Hematopoietic multipotent progenitor cell treated with erythropoietin and hydrocortisone succinate and interleukin-3 and kit ligand, for 17 days (in vitro differentiated cells): ENCODE measurements at places on chromosomes 4 and X.
A peak's percentile ranks its signal among the peaks of the same experiment; 100 is the strongest.

DNA sequence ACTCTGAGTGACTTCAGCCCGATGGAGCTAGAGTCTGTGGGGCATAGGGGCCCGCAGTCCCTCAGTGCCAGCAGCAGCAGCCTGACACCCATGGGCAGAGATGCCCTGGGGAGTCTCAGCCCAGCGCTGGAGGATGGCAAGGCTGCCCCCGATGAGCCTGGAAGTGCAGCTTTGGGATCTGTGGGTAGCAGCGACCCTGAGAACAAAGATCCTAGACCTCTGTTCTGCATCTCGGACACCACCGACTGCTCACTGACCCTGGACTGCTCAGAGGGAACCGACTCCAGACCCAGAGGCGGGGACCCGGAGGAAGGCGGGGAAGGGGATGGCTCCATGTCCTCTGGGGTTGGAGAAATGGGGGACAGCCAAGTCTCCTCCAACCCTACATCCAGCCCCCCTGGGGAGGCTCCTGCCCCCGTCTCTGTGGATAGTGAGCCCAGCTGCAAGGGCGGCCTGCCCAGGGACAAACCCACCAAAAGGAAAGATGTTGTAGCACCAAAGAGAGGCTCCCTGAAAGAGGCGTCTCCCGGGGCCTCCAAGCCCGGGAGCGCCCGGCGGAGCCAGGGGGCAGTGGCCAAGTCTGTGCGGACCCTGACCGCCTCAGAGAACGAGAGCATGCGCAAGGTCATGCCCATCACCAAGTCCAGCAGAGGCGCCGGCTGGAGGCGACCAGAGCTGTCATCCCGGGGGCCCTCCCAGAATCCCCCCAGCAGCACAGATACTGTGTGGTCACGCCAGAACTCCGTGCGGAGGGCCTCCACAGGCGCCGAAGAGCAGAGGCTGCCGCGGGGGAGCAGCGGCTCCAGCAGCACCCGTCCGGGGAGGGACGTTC is 39.5 kb downstream of the FHDC1 start:
- no peak for DNase-seq

DNA sequence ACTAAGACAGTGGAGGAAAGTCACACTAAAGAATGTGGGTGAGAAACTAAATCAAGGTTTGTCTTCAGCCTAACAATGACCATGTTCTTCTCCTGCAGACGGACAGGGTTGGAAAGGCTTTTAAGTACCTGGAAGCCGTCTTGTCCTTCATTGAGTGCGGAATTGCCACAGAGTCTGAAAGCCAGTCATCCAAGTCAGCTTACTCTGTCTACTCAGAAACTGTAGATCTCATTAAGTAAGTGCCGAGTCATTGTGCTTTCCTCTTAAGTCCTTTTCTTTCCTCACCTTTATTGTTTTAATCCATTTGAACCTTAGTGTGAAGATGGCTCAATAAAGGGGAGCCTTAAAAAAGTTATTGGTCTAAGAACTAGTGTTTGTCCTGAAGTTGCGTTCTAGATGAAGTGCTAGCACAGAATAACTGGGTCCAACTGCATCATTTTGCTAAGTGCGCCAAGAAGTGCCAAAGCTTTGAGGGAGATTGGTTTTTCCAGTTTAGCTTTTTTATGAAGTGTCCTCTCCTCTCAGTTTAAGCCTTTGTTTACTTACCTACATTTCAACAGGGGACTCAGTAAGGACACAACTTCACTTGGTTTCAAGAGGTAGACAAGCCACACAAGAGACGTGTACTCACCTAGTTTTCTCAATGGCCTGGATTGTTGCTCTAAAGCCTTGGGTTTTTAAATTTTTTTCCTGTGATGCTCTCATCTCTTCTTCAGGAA is 89.3 kb downstream of the KLHL8 start:
- no peak for DNase-seq

GRCh38 chrX:119604766-119605463 is 1.3 kb downstream of the NKRF start:
- no peak for DNase-seq

GRCh38 chrX:13489454-13489853 is 79.9 kb upstream of the EGFL6 start:
- DNase-seq, result peak; percentile 4

DNA sequence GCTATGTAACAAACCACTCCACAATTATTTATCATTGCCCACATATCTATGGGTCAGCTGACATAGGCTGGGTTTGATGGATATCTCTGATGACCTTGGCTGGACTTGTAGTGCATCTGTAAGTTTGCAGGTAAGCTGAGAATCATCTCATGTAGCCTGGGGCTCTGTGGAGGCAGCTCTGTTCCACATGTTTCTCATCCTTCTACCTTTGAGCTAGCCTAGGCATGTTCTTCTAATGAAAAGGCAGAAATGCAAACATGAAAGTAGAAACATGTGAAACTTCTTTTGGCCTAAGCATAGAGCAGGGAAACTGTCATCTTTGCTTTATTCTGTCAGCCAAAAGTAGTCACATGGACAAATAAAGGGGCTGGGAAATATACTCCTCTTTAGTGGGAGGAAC is 18.2 kb downstream of the MRPL1 start:
- no peak for DNase-seq

GRCh38 chr4:85573270-85573669 is 98.3 kb downstream of the ARHGAP24 start:
- DNase-seq, result no peak

GRCh38 chr4:80088471-80088870 is 15.4 kb upstream of the ANTXR2 start:
- DNase-seq, result no peak

GRCh38 chrX:119654112-119654531 is 38.8 kb downstream of the SEPTIN6 start:
- no peak for DNase-seq

DNA sequence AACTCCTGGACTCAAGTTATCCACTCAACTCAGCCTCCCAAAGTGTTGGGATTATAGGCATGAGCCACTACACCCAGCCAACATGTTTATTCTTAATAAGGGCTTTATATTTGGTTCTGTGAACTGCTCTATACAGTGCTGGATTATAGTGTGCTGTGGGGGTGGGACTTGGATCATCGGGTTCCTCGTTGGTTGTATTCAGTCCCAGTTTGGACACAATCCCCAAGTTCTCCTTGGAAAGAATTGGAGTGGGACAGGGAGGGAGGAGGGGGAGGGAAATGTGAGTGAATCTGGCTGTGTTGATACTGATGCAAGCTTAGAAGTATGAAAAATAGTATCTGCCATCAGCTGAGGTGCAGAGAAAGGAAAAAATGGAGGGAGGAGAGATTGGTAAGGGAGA is 121.3 kb downstream of the KIT start:
- no peak for DNase-seq

DNA sequence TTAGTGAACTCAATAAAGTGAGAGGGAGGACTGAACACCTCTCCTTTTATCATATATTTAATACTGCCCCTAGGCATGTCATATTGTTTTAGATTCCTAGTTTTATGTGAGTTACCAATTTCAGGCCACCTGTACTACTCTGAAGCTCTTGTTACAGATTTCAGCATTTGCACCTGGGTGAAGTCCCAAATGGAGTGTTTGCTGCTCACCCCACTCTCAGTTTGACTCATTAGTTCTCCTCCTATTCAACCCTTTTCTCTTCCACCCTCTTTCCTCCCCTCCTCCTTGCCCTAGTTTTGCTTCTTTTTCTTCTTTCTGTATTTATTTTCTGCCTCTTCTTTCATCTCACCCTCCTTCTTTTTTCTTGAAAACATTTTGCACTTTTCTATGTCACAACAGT is 1852.2 kb upstream of the IGFBP7 start:
- no peak for DNase-seq

- DNase-seq, result no peak
Observed at GRCh38 chr4:42293967-42294813, 103.1 kb upstream of the SHISA3 start.
